ENCODE measurements at places on chromosomes 12 and 14.

DNA sequence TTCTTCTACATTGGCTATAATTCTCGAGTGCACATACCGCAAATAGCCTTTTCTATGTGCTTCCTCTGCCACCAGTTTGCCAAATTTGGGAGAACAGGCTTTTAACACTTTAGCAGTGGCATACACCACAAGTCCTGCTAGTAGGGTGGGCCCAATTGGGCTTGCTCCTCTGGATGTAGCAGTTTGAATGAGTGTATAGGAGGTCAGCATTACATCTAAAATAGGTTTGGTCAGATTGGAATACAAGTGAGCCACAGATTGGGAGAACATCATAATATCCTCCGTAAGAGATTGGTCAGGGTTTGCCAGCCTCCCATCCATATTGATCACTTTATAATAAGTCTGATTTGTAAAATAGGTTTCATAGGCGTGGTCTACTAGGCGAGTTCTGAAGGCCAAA lies 902 bp downstream of the ABCD2 start:
- DNase-seq, result no peak

DNA sequence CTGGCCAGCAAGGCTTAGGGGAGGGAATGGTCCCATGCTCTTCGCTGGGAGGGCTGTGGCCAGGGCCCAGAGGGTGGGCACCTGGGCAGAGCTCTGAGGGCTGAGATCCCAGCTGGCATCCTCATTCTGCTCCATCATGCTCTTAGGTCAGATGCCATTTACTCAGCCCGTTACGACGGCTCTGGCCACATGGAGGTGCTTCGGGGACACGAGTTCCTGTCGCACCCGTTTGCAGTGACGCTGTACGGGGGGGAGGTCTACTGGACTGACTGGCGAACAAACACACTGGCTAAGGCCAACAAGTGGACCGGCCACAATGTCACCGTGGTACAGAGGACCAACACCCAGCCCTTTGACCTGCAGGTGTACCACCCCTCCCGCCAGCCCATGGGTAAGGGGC lies 30.8 kb upstream of the LRP1-AS start:
- no peak for DNase-seq

DNA sequence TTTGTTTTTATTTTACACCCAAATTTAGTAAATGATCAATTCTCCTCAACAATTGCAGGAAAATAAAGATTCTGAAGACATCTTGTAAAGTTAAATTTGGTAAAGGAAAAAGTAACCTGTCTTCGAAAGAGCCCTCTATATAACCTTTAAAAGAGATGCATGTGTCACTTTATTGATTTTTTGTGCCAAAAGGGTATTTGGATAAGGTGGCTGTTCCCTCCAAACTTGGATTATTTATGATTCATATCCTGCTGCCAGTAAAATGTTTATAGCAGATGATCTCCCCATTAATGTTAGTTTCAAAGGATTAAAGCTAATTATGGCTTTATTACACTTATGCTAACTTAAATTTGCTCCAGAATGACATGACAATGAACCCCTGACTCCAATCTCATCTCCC lies 98.8 kb downstream of the DUSP6 start:
- no peak for DNase-seq

- no peak for DNase-seq
These were observed 14.7 kb upstream of the LIMA1 start for GRCh38 chr12:50297996-50298395.

DNA sequence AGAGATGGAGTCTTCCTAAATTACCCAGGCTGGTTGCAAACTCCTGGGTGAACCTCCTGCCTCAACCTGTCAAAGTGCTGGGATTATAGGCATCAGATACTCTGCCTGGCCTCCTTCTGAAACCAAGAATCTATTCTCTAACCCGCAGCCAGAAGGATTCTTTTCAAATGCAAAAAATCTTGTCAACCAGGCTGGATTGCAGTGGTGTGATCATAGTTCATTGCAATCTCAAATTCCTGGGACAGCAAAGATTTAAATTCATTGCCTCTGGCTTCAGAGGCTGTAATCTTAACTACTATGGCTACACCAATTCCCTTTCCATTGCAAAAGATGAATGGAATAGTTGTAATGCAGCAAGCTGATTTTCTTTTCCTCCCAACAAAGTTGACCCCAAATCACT lies 106.3 kb upstream of the TBX3 start:
- DNase-seq, result no peak

GRCh38 chr12:117212563-117213190 lies 22.4 kb upstream of the FBXO21 start:
- DNase-seq, result peak; percentile 84

DNA sequence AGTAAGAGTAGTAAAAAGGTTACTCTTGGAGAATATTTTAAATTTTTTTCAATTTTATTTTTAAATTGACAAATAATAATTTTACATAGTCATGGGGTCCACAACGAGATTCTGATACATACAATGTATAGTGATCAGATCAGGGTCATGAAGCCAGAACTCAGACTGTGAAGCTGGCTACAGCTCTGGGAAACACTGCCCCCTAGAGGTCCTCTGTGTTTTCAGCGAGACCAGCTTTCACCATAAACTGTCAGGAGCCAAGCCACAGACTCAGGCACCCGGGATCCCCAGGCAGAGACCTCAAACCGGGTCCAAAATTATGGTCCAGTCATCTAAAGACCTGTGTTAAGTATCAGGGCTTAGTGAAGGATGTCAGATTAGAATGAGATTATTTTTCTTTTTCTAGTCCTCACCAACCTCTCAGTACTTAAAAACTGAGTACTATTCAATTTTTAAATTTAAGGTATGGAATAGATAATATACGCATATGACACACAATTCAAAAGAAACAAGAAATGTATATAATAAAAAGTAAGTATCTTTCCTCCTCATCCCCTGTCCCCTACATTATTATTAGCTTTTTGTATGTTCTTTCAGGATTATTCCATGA lies 397.1 kb downstream of the MDGA2 start:
- DNase-seq, result peak; percentile 1

DNA sequence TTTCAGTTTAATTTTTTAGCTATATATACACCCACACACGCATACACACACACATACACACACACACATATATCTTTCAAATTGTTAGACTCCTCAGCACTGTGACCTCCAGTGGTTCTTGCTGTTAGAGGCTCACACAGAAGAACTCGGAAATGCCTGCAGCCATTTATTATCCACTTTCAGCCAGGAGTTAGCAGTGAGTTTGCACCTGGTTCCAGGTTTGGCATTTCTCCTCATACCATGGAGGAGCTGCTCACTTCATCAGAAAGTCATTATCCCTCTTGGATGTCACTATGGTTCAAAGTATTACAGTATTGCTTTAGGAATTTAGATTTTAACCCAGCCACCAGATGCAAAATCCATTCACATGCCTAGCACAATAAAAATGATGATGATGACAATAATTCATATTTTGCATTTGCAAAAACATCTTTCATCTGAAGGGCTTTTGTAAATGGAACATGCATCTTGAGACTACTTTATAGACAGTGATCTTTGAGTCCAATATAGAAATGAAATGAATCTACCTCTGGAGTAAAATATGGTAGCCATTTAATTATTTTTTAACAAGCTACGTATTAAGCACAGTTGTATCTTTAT lies 42.3 kb downstream of the NPAS3 start:
- DNase-seq, result no peak

GRCh38 chr12:6548966-6549683 lies 6.7 kb downstream of the IFFO1 start:
- peak; percentile 80 for DNase-seq

GRCh38 chr14:102539544-102540314 lies 30.2 kb upstream of the ANKRD9 start:
- no peak for DNase-seq

DNA sequence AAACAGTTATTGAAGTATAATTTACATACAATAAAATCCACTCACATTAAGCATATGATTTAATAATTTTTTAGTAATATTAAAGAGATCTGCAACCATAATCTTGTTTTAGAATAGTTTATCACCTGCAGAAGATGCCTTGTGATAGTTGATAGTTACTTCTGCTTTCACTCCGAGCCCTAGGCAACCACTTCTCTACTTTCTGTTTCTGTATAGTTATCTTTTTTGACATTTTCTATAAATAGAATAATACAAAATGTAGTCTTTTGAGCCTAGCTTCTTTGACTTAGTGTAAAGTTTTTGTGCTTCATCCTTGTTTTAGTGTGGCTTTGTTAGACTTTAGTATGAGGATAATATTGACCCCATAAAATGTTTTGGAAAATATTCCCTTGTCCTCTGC lies 111.0 kb downstream of the MNAT1 start:
- no peak for DNase-seq

DNA sequence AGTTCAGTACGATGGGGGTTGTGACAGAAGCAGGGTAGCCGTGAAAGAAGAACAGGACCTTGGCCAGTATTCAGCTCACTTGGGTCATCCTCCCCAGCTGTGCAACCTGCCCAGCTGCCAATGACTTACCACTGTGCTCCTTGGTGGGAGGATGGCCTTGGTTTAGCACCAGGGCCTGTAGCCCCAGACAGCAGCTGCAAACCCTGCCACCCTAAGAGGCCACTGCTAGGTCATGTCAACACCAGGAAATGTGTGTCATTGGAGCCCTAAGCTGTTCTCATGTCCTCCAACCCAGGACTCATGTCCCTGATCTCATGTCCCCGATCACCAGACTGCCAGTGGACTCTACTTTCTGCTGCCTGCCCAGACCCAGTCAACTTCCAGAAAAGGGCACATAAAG lies 3.0 kb upstream of the CRACR2A start:
- DNase-seq, result no peak

DNA sequence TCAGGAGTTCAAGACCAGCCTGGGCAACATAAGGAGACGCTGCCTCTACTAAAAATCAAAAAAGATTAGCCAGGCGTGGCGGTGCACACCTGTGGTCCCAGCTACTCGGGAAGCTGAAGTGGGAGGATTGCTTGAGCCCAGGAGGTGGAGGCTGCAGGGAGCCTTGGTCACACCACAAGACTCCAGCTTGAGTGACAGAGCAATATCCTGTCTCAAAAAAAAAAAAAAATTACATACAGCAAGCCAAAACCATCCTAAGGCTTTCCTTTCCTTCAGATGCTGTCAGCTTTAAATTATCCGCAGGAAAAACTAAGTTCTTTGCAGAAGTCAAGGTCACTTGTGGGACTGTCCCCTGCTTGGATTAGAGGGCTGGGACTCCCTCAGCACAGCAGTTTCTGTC lies 1.3 kb downstream of the CS start:
- DNase-seq, result no peak

DNA sequence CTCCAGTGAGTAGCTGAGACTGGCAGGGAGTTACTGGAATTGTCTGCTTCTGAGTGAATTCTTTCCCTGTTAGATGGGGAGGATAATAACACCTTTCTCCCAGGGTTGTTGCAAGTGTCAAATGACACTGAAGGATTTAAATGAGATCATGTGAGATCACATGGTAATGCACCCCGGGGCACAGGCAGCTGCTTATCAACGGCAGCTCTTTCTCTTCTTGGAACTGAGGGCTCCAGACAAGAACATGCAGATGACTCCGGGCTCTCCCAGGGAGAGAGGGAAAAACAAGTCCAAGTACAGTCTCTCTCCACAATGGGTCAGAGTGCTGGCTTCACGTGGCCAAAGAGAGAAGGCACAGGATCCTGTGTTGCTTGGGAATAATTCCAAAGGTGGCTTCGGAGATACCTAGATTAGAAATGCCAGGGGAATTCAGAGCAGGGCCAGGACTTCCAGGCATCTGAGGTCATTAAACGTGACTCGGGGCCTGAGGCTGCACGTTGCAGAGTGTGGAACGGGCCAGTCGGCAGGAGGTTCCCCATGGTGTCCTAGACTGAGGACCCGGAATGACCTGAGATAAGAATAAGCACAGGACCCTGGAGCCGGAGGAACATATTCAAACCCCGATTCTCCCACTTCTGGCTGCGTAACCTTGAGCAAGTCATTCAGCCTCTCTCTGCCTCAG lies 109.2 kb downstream of the PRMT8 start:
- no peak for DNase-seq

DNA sequence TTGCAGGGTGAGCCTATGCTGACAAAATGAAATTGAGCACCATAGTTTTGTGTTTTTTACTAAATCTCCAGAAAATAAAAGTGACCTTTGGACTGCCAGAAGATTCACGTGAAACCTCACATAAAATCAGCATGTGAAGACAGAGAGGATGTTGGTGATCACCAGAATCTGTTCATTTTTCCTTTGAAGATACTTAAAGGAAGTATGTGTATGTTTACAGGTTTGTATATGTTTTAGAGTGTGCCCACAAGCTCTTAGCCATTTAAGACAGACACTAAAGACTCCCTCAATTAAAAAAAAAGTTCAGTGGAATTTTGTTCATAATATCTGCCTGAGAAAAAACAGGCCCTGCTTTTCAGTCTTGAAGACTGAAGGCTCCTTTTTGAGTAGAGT lies 25.9 kb downstream of the DDX47 start:
- no peak for DNase-seq

- peak; percentile 34 for DNase-seq
These were observed 212.6 kb upstream of the LHX5 start for GRCh38 chr12:113684053-113684907.

GRCh38 chr14:94213741-94214140 lies 39.6 kb downstream of the PPP4R4 start:
- no peak for DNase-seq

DNA sequence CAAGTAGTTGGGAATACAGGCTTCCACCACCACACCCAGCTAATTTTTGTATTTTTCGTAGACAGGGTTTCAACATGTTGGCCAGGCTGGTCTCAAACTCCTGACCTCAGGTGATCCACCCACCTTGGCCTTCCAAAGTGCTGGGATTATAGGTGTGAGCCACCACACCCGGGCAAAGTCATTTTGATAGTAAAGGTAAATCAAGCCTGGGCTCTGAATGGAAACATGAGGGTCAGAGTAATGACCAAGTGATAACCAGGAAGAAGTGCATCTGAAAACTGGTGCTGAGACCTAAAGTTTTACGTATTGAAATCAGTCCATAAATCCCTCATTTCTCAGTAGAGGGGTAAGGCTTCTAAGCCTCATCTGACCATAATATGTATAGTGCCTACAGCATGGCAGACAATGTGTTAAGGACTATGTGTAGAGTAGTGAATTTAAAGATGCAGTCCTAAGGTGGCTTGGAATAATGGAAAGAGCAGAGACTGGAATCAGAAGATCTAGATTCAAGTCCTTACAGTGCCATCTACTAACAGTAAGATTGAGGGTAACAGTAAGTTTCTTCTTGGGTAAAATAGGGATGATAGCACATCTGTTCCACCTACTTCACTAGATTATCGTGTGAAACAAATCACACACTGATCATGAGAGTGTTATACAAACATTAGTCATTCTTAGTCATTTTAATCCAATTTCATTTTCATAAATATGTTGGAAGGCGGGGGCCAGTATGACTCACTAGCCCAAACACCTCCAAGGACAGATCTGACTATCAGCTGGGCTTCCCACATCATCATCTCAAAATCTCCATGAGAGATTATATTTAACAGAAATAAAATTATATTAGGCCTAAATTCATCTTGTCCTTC lies 11.2 kb downstream of the MAP4K5 start:
- DNase-seq, result peak; percentile 56

GRCh38 chr12:66552716-66553115 lies 126.2 kb downstream of the GRIP1 start:
- no peak for DNase-seq

GRCh38 chr14:60250257-60251035 lies 1.4 kb downstream of the PPM1A start:
- DNase-seq, result peak; percentile 13

Measured in AG08396 (cell line).